MCF 10A (cell line): ENCODE measurements at places on chromosomes 16 and 17.
A peak's percentile ranks its signal among the peaks of the same experiment; 100 is the strongest.

DNA sequence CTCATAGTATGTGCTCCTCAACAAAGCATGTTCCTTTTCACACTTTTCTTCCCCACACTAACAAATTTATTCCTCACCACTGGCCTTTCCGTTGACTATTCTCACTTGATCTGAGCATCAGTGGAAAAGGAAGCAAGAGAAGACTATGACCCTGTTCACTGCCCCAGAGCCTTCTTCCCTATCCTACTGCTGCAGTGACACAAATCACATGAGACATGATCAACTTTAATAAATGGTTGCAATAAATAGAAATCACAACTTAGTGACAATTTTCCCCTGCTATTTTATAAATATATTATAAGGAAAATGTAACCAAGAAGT is 438.7 kb upstream of the SOX9 start:
- DNase-seq, result no peak

DNA sequence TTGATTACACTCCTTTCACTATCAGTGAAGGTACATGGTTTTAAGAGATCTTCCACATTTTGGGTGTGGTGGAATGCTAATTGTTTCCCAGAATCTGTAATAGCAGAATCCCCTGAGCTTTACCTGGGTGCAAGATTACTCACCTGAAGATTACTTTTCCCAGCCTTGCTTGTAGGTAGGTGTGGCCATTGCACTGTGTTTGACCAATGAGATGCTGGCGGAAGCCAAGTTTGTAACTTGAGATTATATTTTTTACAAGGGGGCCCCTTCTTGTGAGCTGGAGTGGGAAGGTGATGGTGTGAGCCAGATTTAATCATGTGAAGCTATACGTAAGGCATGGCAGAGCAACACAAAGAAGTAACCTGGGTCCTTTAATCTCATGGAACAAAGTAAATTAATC is 294.3 kb downstream of the TOX3 start:
- no peak for DNase-seq

- no peak for DNase-seq
Observed at GRCh38 chr16:27199736-27200135, 3.6 kb upstream of the KDM8 start.

GRCh38 chr16:73231944-73232554 is 184.1 kb upstream of the ZFHX3 start:
- no peak for DNase-seq

- peak; percentile 30 for DNase-seq
Observed at GRCh38 chr17:70270554-70270953, 101.2 kb downstream of the KCNJ2 start.
